H1 (cell line): ENCODE measurements at places on chromosomes 3 and 15. TPM values are rescaled to one million over a fixed set of nuclear protein-coding genes. Genes with fewer than 3 reads are reported as not detected.

Gene RBP2
- total RNA-seq = not detected in 2 replicates

Gene STRA6
- total RNA-seq = 7.6 and 9.3 TPM in 2 replicates

Gene CCR4
- total RNA-seq = 0.10 and 0.11 TPM in 2 replicates

Gene SCN11A
- 0.10 and 0.11 TPM in 2 replicates for total RNA-seq

Gene ZDHHC19
- total RNA-seq = 4.1 and 4.5 TPM in 2 replicates

Gene CACNA1D
- 1.9 and 2.9 TPM in 2 replicates for total RNA-seq

Gene USP50
- total RNA-seq = not detected in 2 replicates

Gene ZDHHC23
- 14.1 and 15.7 TPM in 2 replicates for total RNA-seq

DNA sequence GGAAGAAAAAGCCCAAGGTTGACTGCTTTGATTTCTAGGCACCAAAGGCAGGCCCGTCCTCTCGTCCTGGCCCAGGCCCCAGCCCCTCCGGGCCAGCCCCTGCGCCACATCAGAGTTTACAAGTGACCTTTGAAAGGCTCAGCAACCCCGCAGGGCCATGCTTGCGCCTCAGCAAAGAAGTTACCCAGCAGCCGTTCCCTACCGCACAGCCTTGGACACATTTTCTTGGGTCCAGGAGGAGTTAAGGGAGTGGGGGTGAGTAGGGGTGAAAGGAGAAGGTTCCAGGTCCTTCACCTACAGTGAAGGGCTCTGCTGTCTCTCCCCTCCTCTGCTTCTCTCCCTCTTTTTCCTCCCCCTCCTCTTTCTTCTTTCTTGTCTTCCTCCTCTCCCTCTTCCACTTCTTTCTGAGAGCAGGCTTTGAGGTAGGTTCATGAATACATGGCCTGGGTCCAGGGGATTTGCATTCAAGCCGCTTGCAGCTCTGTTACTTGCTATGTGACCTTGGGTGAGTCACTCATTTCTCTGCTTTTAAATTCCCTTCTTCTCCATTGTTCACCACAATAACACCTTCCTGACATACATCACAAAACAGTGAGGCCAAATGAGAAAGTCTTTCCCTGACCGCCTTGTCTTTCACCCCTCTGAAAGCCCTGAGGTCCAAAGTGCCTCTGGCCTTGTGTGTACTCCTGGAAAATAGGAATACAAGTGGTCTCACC, 223.3 kb upstream of the TPRG1 start:
- peak; percentile 69 for DNase-seq
- H3K27me3 ChIP-seq = no peaks in the 10 kb centered on the region
- peak overlapping the region; percentile 71 for H3K4me3 ChIP-seq
- no peaks in the 10 kb centered on the region for H3K36me3 ChIP-seq
- peak overlapping the region; percentile 67; the same call in 1 of the 2 replicates for H3K27ac ChIP-seq
- H3K4me1 ChIP-seq = peaks cover 3% of the 10 kb centered on the region

DNA sequence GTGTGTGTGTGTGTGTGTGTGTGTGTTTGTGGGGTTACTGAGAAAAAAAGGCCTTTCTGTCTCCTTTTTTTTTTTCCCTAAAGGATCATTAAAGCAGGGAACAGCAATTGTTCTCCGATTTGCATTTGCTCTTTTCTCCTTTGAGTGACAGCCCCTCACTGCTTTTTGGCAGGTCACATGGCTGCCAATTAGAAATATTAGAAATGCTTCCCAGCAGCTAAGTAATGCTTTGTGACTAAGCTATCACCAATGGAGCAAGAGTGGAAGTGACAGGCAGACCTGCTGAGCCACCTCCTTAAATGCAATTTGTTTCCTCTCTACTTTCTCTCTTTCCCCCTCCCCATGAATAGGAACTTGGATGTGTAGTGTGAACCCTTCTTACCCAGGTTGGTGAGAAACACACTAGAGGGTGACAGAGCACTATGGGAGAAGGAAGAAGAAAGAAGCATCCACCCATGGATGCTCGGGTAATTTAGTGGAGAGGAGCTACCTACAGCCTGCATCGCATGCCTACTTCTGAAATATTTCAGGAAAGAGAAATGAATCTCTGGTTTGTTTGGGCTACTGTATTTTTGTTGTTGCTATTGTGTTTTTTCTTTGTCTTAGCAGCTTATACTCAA, 165.2 kb upstream of the PDZRN3 start:
- H3K4me3 ChIP-seq = no peak overlapping the region
- H3K27ac ChIP-seq = no peak overlapping the region
- no peaks in the 10 kb centered on the region for H3K4me1 ChIP-seq
- H3K27me3 ChIP-seq = peaks cover 1% of the 10 kb centered on the region

GRCh38 chr15:72474912-72475628, 940 bp downstream of the ARIH1 start:
- no peaks in the 10 kb centered on the region for H3K36me3 ChIP-seq
- peak overlapping the region; percentile 97 for H3K27ac ChIP-seq
- 0 out of 2 replicates have a peak, but pooled peaks cover 4% of the 10 kb centered on the region for H3K4me1 ChIP-seq
- H3K4me3 ChIP-seq = peak overlapping the region; percentile 90
- peak; percentile 21 for DNase-seq

DNA sequence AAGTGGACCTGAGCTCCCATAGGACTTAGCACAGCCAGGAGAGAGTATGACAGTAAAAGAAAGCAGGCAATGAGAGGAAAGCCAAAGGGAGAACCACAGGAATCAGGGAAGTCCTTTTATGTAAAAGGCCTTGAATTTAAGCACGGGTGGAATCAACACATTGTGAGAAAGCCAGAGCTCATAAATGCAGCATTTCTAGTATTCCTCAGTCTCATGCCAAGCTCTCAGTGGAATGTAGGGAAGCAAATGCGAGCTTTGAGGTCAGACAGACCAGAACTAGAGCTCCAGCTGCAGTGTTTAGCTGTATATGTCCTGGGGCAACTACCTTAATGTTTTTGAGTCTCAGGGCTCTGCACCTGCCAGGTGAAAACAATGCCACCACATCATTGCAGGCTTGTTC, 132.1 kb upstream of the TRIM42 start:
- no peak for DNase-seq
- no peak overlapping the region for H3K27ac ChIP-seq
- no peak overlapping the region for H3K4me3 ChIP-seq
- H3K36me3 ChIP-seq = no peaks in the 10 kb centered on the region
- no peaks in the 10 kb centered on the region for H3K4me1 ChIP-seq

- no peak for DNase-seq
- no peak overlapping the region for H3K4me3 ChIP-seq
- H3K36me3 ChIP-seq = no peaks in the 10 kb centered on the region
- H3K27ac ChIP-seq = no peak overlapping the region
- no peaks in the 10 kb centered on the region for H3K27me3 ChIP-seq
Measured at GRCh38 chr3:39118079-39118478, 10.6 kb downstream of the TTC21A start.

DNA sequence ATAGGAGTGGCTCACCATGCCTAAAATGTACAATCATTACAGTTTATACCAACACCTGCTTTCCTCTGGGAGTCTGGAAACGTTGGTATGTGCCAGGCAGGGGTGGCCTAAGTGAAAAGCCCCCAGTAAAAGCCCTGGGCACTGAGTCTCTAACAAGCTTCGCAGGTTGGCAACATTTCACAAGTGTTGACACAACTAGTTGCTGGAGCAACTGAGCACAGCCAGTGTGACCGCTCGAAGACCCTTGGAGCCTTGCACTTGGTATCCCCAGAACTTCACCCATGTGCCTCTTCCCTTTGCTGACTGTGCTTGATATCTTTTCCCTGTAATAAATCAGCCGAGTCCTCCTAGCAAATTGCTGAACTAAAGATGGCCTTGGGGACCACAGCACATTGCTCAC, 2.7 kb downstream of the RIOX2 start:
- H3K27ac ChIP-seq = no peak overlapping the region
- no peaks in the 10 kb centered on the region for H3K36me3 ChIP-seq
- H3K4me3 ChIP-seq = no peak overlapping the region
- no peak for DNase-seq

DNA sequence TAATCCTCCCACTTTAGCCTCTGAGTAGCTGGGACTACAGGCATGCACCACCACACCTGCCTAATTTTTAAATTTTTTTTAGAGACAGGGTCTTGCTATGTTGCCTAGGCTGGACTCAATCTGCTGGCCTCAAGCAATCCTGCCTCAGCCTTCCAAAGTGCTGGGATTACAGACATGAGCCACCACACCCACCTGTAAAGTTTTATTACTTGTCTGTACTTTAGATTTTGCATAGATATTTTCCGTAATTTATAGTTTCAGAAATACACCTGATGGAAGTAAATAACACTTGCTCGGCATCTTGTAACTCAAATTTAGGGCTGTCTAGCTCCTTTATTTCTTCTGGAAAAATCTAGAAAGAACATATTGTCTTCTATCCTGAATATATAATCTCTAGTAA, 5.8 kb downstream of the DZIP3 start:
- H3K4me3 ChIP-seq = no peak overlapping the region
- H3K36me3 ChIP-seq = no peaks in the 10 kb centered on the region
- no peaks in the 10 kb centered on the region for H3K4me1 ChIP-seq
- DNase-seq = no peak
